Suppressor macrophage treated with lipopolysaccharide for 1 hour (primary cell): ENCODE measurements at places on chromosomes 6 and 20.

DNA sequence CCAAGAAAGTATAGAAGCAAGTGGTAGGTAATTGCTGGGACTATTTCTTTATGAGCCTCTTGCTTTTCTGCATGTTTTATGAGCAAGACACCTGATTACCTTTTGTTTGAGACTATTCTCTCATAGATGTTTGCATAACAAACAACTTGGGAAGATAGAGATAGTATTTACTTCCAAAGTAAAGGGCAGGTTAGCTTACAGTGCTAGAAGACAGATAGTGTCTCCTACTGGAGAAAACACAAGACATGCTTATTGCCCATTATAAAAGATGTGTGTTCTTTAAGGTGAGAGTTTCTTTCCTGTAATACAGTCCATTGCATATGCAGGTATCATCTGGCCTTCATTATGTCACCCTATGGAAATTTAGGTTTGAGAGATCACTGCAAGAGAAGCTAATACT lies 174.2 kb upstream of the FUT9 start:
- DNase-seq = no peak

GRCh38 chr6:146312608-146313007 lies 231.0 kb upstream of the RAB32 start:
- DNase-seq = no peak

GRCh38 chr6:25341203-25341552 lies 62.0 kb downstream of the CARMIL1 start:
- DNase-seq = no peak

DNA sequence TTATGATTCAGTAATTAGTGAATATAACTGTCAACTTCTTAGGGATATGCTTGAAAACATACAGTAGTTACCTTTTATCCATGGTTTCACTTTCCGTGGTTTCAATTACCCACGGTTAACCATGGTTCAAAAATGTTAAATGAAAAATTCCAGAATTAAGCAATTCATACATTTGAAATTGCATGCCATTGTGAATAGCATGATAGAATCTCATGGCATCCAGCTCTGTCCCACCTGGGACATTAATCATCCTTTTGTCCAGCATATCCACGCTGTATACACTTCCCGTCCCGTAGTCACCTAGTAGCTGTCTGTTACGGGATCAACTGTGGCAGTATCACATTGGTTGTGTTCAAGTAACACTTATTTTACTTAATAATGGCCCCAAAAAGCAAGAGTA lies 781.7 kb upstream of the CITED2 start:
- DNase-seq = no peak

DNA sequence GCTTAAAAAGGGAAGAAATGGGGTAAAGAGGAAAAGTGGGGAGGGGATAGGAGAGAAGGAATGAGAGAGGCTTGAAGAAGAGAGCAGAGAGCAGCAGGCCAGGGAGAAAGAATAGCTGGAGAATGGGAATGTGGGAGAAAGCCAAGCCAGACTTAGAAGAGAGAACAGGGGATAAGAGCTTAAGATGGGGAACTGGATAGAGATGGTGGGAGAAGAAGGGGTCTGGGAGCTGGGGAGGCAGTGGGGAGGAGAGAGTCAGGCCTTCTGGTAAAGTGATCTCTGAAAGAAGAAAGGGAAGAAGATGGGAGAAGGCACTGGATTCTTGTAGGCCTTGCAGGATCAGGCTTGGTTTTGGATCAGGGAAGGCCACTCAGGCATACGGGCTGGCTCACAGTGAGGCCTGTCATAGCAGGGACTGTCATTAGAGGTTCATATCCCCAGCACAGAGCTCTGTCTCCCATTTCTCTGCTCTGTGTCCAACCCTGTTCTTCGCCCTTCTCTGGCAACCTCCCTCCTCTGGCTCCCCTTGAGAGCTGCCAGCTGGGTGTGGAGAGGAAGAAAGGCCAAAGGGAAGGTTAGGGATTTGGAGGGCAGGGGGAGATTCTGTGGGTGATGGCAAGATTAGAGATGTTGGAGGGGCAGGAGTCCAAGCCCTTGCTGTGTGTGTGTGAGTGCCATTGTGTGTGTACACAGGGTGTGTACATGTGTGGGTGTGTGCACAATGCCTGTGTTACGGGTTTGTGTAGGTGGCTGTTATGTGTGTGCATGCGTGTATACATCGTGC lies 9.3 kb downstream of the SYNGAP1 start:
- DNase-seq = no peak

DNA sequence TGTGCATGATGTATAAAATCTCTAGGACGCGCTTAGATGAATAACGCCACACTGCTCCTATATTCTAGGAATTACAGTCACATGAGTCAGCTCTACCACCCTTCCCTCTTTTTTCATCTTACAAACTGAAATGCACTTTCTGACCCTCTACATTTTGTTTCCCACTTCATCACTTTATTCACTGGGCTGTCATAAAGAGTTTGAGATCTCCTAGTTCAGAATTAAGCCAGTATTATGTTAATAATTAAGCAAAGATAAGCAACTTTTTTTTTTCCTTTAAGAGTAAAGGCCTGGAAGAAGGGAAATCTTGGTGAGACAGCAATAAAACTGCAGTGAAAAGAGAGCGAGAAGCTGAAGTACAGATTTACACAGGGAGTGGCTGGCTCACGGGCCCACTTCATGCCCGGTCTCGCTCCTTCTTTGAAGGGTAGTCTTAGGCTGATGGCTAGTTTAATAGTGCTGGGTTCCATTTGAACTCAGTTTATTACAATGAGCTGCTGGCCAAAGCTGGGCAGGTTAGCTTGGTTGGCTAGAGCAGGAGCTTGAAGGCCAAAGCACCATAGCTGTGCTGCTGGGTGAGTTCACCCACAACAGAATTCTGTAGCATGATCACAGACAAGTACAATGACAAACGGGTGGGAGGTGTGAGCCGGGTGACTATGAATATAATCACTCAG lies 110.6 kb downstream of the MAP7 start:
- peak; percentile 22 for DNase-seq

- DNase-seq = peak; percentile 87
Measured at GRCh38 chr6:136403110-136403980, 113.7 kb upstream of the BCLAF1 start.

DNA sequence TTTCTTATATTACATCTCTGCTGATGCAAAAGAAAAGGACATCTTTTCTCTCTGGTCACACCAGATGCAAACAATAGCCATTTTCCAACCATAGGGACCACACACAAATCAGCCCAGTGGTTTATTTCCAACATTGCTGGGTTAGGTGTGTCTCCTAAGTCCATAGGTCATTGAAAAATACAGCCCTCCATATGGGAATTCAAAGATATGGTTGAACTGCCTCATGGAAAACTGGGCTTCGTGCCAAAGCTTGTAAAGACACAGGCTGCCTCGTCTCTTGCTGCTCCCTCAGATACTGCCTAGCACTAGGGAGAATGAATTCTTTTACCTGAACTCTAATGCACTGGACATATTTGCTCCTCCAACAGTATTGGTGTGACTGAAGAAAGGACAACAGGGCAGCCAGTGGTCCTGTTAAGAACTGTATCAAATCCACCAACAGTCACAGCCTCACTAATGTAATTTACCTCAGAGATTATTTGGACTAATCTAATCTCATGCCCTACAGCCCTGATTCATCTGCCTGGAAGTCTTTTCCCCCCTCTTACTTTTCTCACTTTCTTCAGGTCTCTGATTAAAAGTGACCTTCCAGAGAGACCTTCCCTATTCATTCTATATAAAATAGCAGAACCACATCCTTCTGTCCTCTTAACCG lies 48.3 kb upstream of the TBC1D32 start:
- no peak for DNase-seq

- DNase-seq = no peak
Measured at GRCh38 chr20:60268491-60268890, 310.3 kb downstream of the CDH26 start.

GRCh38 chr6:164439331-164439730 lies 870.1 kb downstream of the C6orf118 start:
- no peak for DNase-seq

- no peak for DNase-seq
Measured at GRCh38 chr6:157561929-157562810, 181.2 kb downstream of the ZDHHC14 start.

GRCh38 chr20:24827603-24828295 lies 121.3 kb upstream of the CST7 start:
- DNase-seq = no peak

DNA sequence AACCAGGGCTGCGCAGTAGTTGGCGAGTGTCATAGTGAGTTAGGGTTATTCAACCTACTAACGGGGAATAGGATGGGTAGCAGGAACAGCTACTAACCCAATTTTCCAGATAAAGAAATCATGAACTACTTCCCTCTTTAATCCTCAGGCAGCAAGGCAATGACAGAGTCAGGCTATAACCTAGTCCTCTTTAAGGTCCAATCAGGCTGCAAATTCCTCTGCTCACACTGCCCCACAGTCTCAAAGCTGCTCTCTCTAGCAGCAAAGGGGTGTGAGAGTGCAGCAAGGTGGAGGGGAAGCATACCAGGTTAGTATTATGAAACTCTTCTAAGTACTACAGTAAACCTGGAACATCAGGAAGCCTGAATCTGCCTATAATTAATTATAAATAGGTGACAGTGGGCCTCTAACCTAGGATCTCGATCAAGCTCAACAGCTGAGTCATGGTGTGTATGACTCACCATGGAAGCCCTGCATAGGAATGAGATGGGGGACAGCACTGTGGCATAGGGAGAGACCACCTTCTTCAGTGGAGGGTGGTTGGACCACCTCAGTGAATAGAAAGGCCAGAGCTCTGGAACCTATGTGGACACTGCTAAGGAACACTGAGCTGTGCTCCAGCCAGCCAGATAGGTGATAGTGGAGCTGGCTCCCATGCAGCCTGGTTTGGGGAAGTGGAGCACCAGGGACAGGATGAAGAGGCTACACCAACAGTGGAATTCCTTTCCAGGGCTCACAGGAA lies 7.9 kb downstream of the PEX6 start:
- DNase-seq = peak; percentile 42

- DNase-seq = peak; percentile 73
Measured at GRCh38 chr6:33344701-33345697, 27.5 kb upstream of the ZBTB22 start.
